AG04450 (cell line): ENCODE measurements at places on chromosomes 3 and 15.

- no peak for DNase-seq
Measured at GRCh38 chr15:52112203-52112750, 298 bp downstream of the BCL2L10 start.

GRCh38 chr3:89572261-89572660 lies 464.8 kb downstream of the EPHA3 start:
- DNase-seq = no peak

GRCh38 chr15:73873889-73874511 lies 636 bp downstream of the TBC1D21 start:
- DNase-seq = peak; percentile 18

DNA sequence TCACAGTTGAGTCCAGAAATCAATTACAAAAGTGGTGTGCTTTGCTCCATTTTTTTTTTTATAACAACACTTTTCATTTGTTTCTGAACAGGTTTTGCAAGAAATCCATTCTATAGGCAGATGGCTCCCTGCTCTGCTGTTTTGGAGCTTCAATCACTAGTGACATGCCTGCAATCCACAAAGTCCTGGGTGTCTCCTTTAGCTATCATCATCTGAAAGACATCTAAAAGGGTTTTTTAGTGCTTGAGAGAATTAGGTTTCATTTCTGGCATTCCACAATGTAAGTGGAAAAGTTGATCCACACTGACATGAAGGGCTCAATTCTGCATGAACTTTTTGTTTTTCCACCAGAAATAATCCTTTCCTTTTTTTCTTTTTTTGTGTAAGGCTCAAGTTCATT lies 24.0 kb upstream of the MEIS2 start:
- no peak for DNase-seq
